Neural progenitor cell (in vitro differentiated cells): ENCODE measurements at places on chromosomes 13 and 19.

DNA sequence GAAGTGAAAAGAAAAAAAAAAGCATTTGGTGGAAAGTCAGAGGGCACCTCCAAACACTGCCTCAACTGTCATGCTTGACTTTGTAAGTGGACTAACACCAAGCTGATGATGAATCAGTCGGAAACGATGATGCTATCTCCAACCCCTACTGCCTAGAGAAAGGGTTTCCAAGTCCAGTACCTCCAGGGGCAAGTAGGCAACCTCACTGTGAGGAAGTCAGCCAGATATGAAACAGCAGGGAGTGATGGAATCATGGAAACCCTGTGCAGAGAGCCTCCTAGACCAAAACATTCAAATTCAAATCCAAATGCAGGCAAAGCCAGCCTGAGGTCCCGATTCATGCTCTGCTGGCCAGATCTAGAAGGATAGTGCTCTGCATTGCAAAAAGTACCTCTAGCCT lies 100.9 kb upstream of the SERP2 start:
- H3K4me1 ChIP-seq = no peaks in the 10 kb centered on the region
- no peak for DNase-seq
- no peaks in the 10 kb centered on the region for H3K36me3 ChIP-seq
- no peak overlapping the region for H3K4me3 ChIP-seq
- no peaks in the 10 kb centered on the region for H3K27me3 ChIP-seq

DNA sequence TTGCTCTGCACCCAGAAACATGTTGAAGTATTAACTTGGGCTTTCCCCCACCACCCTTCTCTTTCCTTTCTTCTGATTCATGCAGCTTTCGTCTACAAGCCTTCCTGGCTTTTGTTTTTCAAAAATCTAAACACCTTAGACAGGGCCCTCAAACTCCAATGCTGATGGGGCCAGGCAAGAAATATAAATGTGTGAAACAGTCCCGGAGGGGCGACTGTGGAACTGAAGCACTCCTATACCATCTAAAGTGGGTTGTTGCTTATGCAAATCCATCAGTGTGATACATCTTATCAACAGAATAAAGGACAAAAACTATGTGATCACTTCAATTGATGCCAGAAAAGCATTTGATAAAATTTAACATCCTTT lies 6.1 kb downstream of the FCGBP start:
- no peaks in the 10 kb centered on the region for H3K36me3 ChIP-seq
- H3K4me1 ChIP-seq = no peaks in the 10 kb centered on the region
- H3K27me3 ChIP-seq = no peaks in the 10 kb centered on the region
- no peak overlapping the region for H3K27ac ChIP-seq
- H3K4me3 ChIP-seq = no peak overlapping the region

DNA sequence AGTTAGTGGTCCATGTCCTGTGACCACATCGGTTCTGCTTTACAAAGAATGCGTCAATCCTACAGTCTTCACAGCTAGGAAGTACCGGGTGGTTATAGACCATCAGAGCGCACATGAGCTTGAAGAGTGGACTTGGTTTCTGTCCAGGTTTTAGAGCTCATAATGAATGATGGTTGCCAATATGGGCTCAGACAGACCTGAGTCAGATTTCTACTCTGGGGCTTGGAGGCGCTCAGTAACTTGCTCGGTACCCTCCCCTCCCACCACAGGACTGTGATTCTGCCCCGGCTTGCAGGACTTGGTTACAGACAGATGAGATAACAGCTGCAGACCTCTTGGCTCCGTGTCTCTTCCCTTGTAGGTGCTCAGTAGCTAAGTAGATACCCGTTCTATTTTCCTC lies 284.7 kb downstream of the TSHZ3 start:
- no peak for DNase-seq
- H3K4me3 ChIP-seq = no peak overlapping the region
- H3K4me1 ChIP-seq = no peaks in the 10 kb centered on the region
- no peaks in the 10 kb centered on the region for H3K27me3 ChIP-seq
- no peaks in the 10 kb centered on the region for H3K36me3 ChIP-seq

DNA sequence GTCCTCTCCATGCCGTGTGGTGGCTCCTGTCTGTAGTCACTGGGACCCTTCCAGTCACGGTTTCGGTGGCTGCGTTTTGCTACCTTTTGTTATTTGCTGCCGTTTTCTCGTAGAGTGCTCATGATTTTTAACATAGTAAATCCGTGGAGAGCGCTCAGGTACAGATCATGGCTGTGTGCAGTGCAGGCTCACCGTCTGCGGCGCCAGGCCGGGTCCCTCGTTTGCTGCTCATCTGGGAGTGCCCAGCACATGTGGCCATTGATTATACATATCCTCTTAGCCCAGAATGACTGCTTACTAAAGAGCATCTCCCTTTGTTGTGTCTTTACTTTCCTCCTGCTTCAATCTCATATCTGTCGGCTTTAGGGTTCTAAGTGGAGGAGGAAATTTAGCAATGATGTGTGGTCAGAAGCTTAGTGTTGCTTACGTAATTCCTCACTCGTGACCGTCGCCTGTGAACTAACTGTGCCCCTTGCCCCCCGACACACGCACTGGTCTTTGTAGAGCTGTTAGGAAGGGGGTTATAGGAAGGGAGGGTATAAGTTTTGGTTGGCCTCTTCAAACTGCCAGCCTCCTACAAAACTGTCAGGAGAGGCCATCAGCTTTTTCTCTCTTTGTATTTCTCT lies 31.8 kb downstream of the TFDP1 start:
- DNase-seq = no peak
- peaks cover 6% of the 10 kb centered on the region for H3K36me3 ChIP-seq
- H3K27me3 ChIP-seq = no peaks in the 10 kb centered on the region
- peaks cover 17% of the 10 kb centered on the region for H3K4me1 ChIP-seq

GRCh38 chr19:2994588-2995131 lies 17.3 kb downstream of the TLE6 start:
- no peaks in the 10 kb centered on the region for H3K27me3 ChIP-seq
- no peaks in the 10 kb centered on the region for H3K4me1 ChIP-seq
- no peak overlapping the region for H3K4me3 ChIP-seq
- H3K36me3 ChIP-seq = no peaks in the 10 kb centered on the region
